CD4-positive, alpha-beta memory T cell (primary cell): ENCODE measurements at places on chromosomes 13 and 19.
A peak's percentile ranks its signal among the peaks of the same experiment; 100 is the strongest.

DNA sequence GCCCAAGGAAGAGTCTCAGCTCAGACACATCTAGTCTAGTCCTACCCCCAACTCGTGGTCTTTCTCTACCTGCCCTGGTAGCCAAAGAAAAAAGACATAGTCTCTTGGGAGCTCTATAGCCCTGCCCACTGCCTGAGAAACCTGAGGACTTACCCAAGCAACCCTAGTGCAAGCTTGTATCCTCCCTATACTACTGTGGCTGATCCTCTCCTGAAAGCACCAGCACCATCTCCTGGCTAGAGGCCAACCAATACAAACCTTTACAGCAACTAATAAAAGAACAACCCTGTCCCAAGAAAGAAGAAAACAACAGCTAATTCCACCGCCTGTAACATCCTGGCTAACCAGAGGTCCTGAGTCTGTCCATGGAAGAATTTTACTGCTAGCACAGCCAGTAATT, 532.4 kb downstream of the SLITRK6 start:
- no peak for DNase-seq

- no peak for DNase-seq
These were observed 199.5 kb downstream of the NDFIP2 start for GRCh38 chr13:79680485-79680884.

- no peak for DNase-seq
These were observed 855.9 kb upstream of the KLHL1 start for GRCh38 chr13:70964124-70964523.

GRCh38 chr13:25874907-25875306, 176.9 kb downstream of the SHISA2 start:
- peak; percentile 74 for DNase-seq

DNA sequence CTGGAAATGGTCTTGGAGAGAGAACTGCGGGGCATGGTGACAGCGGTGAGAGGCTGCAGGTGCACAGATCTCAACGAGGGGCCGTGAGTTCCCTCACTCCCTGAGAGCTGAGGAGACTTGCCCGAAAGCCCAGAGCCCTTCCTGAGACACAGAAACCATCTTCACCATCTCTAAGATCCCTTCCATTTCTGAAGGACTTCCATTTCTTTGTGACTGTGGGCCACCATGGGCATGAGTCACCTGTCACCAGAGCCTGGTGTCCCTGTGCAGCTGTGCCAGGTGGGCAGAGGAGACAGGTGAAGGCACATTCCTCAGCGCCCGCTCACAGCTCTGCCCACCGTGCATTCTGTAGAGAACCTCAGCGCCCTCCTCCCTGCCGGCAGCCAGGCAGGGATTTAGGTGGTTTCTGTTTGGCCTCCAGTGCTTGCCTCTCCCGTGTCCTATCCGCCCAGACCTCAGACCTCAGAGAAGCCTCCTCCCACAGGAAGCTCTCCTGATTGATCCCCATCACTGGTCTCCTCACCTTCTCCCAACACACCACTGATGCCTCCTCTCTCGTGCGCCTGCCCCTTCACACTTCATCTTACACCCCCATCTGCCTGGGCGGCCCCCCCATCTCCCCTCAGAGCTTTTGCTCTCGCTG, 24.2 kb downstream of the SH3GL1 start:
- DNase-seq: no peak

GRCh38 chr19:34480491-34480890, 1.1 kb upstream of the WTIP start:
- no peak for DNase-seq

DNA sequence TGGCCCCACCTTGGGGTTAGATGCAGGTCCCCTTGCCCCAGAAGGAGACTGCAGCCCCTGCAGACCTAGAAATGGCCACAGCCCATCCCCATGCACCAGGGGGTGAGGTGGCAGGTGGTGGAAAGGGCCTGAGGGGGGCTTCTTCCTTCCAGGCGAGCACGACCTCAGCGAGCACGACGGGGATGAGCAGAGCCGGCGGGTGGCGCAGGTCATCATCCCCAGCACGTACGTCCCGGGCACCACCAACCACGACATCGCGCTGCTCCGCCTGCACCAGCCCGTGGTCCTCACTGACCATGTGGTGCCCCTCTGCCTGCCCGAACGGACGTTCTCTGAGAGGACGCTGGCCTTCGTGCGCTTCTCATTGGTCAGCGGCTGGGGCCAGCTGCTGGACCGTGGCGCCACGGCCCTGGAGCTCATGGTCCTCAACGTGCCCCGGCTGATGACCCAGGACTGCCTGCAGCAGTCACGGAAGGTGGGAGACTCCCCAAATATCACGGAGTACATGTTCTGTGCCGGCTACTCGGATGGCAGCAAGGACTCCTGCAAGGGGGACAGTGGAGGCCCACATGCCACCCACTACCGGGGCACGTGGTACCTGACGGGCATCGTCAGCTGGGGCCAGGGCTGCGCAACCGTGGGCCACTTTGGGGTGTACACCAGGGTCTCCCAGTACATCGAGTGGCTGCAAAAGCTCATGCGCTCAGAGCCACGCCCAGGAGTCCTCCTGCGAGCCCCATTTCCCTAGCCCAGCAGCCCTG, 4.2 kb upstream of the F10 start:
- DNase-seq: no peak

GRCh38 chr19:34345947-34346351, 19.0 kb upstream of the GPI start:
- peak; percentile 63 for DNase-seq

DNA sequence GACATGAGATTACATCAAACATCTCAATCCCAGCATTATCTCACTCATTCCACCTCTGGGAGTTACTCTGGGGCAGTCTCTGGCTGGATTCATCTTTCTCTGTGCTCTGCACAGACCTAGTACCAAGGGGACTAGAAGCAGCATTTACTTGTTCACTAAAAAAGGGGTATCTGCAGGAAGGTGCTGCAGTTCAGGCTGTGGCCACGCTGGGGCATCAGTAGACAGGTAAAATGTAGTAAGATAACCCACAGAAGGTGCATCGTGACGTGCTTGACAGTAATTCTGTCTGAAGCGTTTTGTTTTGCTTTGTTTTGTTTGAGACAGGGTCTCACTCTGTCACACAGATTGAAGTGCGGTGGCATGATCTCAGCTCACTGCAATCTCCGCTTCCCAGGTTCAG, 29.3 kb downstream of the ZNF564 start:
- no peak for DNase-seq

DNA sequence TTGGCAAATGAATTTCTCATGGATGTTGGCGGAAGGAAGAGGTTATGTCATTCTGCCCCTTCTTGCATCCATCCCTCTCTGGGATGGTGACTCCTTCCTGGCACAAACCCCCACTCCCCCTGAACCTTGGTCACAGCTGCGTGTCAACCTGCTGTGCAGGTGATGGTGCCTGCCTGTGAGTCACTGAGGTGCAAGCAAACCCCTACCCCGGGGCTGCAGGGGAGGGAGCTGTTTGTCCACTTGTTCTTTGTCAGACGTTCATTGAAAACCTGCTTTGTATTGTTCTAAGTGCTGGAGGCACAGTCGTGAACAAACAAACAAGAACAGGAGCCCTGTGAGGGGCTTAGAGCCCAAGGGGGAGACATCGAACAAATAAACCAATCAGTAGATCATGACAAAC, 2.0 kb upstream of the GAPDHS start:
- no peak for DNase-seq
